ENCODE measurements at places on chromosomes 2 and 18.

GRCh38 chr2:128726911-128727310 lies 408.2 kb upstream of the HS6ST1 start:
- no peak for DNase-seq

GRCh38 chr2:48380208-48380607 lies 149.7 kb upstream of the STON1 start:
- no peak for DNase-seq

DNA sequence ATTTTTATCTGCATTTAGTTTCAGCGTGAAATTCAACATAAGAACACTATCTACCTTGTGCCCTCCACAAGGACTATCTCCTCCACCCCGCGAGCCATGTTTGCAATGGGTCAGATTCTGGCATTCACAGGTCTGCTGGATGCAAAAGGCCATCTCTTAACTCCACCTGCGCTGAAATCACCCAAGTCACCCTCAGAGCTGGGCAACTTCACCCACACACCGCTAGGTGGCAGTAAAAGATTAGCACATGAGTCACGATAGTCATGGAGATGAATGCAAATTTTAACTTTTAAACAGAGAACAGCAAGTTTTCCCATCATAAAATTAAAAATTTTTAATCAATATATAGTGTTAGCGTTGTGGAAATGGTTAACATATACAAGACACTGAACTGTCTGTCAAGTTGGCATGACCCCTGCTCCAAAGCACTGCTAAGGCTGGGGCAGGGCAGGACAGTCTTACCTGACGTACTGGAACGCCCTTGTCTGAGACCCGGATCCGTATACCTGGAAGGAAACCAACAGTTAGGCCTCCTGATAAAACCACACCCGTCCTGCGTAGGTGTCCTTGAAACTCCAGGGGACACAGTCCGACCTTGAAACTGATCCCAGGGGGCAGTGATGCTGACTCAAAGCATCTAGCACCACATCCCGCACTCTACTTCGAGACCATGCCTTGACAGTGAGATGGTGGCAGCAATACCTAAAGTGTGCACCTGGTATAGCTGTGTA lies 89.6 kb downstream of the UXS1 start:
- no peak for DNase-seq

DNA sequence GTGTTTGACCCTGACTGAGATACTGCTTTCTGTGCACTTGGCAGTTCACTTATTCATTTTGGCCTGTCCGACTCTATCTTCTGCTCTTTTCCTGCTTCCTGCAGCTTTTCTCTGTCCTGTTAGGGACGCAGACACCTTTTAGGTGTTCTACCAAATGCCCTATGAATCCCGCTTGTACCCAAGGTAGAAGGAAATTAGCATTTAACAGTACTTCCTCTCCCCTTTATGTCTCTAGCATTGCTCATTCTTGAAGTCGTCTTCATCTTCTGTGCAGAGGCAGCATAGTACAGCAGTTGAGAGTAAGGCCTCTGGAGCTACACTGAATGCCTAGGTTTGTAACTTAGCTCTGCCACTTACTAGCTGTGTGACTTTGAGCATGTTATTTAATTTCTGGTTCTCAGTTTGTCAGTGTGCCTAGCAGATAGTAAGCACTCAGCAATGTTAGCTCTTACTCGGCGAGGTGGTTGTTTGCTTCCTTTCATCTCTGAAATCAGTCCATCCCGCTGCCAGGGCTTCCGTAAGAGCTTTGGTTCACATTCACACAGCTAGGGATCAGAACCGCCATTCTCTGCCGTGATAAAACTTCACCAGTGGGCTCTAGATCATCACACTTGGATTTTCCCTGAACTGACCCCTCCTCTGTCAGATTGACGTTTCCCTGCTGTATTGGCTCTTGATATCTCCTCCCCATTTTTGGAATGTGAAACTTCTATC lies 1.4 kb downstream of the CCT7 start:
- no peak for DNase-seq

- no peak for DNase-seq
Measured at GRCh38 chr2:42736598-42737322, 27.2 kb downstream of the OXER1 start.

GRCh38 chr2:207231106-207231865 lies 65.5 kb upstream of the KLF7 start:
- DNase-seq: no peak

GRCh38 chr18:46538376-46538775 lies 118.6 kb downstream of the LOXHD1 start:
- no peak for DNase-seq

DNA sequence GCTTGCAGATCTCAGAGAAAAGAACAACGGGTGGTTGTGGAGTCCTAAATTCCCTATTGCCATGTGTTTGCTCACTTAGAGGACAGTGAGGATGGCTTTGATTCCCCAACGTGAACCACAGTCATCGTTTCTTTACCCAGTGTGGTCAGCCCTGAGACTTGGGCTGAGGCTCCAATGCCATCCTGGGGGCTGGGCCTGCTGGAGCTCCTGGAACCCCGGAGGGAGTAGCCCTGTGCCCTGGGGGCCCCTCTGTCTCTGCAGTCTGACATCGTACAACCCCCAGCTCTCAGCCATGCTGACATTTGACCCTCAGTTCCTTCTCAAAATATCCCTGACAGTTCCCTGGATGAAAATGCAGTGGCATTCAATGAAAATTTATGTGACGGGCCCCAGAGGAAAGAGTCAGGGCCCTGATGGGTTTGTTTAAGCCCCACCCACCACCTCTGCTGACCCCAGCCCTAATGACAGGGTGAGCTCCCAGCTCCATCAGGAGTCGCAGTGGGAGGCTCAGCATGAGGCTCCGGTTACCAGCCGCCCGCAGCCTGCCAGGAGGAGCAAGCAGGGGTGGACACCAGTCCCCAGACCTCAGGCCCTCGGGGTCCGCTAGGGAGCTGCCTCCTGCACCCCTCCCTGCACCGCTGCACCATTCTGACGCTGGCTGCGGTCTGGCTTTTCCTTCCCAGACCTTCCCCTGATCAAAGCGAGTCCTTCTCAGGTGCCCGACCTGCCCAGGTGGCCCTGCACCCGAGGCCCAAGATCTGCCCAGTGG lies 120.9 kb downstream of the TWIST2 start:
- no peak for DNase-seq

- DNase-seq: no peak
Measured at GRCh38 chr2:113980946-113981345, 91.1 kb downstream of the ACTR3 start.

DNA sequence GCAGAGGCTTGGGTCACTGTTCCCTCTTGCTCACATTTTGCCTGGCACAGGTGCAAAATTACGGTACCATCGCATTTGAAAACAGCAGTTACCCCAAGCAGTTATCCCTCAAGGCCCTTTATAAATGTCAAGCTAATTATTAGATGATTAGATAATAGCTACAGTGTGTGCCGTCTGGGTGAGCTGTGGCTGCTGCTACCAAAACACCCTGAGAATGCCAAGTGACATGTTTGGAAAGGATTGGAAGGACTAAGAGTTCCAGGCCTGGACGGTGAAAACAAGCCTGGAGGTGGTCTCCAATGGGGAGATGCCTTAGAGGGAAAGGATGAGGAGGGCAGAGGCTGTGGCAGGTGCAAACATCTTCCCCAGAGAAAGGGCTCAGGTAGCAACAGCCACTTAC lies 120.6 kb downstream of the CAPN13 start:
- DNase-seq: no peak

- DNase-seq: no peak
Measured at GRCh38 chr2:235594041-235594440, 100.2 kb downstream of the AGAP1 start.

DNA sequence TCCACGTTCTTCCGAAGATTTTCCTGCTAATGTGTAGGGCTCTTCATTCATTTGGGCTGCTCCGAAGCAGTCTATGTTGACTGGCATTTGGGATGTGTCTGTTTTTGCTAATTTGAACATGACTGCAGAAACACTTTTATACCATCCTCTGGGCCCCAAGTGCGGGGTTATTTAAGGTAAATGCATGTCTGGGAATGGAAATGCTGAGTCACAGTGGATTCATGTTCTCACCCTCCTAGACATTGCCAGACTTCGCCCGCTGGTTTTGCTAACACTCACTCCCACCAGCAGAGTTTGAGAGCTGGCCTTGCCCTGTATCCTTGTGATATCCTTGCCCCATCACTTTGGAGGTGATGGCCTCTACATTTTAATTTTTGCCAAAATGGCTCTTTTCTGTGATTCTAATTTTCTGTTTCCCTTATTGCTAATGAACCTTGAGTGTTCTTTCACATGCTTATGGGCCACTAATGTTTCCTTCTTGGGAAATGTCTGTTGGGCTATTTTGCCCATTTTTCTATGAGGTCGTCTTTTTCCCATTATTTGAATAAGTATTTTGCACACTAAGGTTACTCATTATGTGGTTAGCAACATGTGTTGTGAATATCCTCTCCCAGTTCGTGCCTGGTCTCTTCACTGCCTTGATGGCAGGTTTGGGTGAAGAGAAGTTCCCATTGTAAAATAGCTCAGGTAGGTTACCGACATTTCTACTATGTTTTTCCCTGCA lies 204.1 kb downstream of the GLI2 start:
- no peak for DNase-seq

GRCh38 chr2:33448220-33448899 lies 28.1 kb upstream of the RASGRP3 start:
- no peak for DNase-seq

DNA sequence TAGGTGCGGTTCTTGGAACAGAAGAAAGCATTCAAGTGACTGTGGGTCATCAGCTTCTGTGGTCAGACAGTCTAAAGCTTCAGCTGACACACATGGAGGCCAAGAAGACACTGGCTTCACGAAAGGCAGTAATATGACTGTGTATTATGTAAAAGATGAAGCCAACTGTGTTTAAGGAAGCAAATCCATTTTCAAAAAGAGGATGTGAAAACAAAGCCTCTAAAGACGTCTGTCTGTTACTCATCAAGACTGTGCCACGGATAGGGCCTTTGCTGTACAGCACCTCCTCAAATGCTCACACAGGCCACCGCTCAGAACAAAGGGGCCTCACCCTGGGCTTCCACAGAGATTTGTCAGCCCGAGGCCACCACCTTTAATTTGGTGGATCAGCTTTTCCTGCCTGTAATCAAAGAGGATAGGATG lies 21.1 kb upstream of the TMEM163 start:
- no peak for DNase-seq

DNA sequence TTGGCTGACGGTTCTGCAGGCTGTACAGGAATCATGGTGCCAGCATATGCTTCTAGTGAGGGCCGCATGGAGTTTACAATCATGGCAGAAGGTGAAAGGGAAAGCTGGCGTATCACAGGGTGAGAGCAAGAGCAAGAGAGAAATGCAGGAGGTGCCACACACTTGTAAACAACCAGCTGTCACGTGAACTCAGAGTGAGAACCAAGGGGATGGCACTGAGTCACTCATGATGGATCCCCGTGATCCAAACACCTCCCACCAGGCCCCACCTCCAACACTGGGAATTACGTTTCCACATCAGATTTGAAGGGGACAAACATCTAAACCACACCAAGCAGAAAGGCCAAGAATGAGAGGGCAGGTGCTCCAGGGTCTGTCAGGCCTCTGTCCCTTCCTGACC lies 185.0 kb upstream of the PID1 start:
- no peak for DNase-seq

GRCh38 chr2:191246820-191247380 lies 1.7 kb downstream of the MYO1B start:
- DNase-seq: no peak

DNA sequence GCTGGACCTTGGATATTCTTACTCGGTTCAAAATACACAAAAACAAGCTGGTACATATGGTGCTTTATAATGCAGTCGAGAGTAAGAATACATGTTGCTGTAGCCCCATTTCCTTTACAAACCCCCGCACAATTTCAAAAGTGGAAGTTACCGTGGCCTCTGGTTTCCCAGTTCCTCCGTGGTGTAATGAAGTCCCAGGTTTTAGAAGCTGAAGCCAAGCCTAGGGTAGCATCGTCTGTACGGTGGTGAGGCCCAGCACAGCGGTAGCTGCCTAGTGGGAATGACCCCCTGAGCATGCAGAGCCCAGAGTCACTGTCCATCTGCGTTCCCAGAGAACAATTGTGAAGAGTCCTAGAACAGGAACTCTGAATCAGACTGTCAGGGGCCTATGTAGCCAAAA lies 171.8 kb downstream of the ASXL3 start:
- DNase-seq: no peak

GRCh38 chr2:455913-456312 lies 168.0 kb upstream of the ALKAL2 start:
- DNase-seq: no peak

DNA sequence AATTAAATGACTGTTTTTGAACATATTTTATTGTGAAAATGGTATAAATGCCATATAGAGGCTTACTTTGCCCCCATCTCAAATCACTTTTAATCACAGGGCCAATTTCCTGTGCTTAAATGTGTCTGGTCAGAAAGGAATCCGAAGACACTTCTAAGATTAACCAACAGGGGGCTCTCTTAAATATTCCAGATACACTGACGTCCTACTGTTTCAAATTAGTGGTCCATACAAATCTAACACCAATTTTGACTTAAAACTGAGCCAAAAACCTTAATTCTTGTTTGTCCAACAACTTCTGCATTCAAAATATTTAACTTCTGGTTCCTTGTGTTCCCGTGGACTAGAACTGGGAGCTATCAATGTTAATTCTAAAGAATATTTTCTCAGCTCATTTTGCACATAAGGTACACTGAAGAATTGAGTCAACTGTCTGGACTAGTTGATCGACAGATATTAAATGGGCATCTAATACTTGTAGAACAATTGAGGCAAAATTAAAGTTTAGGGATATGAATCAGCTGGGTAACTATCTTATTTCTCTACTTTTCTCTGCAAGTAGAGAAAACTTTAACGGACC lies 557.5 kb downstream of the ARHGAP15 start:
- no peak for DNase-seq

- DNase-seq: no peak
Measured at GRCh38 chr2:54773233-54773632, 49.8 kb downstream of the EML6 start.

- no peak for DNase-seq
Measured at GRCh38 chr2:205806143-205806905, 124.0 kb downstream of the NRP2 start.

DNA sequence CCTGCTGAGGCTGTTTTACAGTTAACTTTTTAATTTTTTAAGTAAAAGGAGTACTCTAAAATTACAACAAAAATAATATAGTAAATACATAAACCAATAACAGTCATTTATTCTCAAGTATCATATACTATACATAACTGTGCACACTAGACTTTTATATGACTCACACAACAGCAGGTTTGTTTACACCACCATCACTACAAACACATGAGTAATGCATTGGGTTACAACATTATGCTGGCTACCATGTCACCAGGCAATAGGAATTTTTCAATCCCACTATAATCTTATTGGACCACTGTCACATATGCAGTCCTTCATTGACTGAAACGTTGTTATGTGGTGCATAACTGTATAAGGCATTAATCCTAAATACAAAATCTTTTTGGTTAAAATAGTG lies 42.5 kb downstream of the RASGRP3 start:
- DNase-seq: no peak

GRCh38 chr18:24201699-24202687 lies 63.1 kb downstream of the CABYR start:
- DNase-seq: no peak

DNA sequence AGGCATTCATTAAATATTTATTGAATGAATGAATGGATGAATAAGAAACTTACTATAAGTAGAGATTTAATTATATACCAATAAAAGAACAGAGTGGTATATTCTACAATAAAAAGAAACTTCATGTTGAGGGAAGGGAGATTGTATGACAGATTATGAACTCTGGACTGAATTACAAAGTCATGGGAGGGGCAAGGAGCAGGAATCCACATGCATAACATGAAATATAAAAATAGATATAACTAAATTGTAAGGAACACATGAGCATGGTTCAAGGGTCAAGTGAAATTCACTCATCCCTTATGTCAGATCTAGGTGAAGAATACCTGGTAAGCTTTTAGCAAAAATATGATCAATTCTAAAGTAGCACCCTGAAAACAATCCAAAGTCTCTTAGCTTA lies 27.1 kb upstream of the TLK1 start:
- DNase-seq: no peak

Data from stimulated activated CD4-positive, alpha-beta T cell treated with anti-CD3 and anti-CD28 coated beads, TNF-alpha, amount 100 ng/mL, for 1 hour (primary cell).